Activated CD8-positive, alpha-beta memory T cell treated with anti-CD3 and anti-CD28 coated beads for 1 hour (primary cell): ENCODE measurements at places on chromosomes 6 and 20.

GRCh38 chr6:31353384-31353945 is 3.5 kb downstream of the HLA-B start:
- DNase-seq = no peak

GRCh38 chr6:11535801-11536230 is 1.7 kb upstream of the TMEM170B start:
- DNase-seq = no peak

DNA sequence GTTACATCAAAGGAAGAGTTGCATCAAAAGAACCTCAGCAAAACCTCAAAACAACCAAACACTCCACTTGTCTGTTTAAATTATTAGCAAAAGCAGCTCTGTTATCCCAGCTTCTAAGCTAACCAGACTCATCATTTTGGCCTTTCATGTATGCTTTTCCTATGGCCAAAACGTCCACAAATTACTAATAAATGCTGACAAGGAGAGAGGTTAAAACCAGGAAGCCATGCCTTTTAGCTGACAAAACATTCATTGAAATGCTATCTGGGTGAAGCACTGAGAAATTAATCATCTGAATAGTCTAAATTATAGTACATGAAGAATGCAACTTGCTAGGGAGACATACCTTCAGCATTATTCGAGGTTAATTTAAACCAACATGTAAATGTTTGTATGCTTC is 80.6 kb downstream of the LAMA2 start:
- DNase-seq = no peak

DNA sequence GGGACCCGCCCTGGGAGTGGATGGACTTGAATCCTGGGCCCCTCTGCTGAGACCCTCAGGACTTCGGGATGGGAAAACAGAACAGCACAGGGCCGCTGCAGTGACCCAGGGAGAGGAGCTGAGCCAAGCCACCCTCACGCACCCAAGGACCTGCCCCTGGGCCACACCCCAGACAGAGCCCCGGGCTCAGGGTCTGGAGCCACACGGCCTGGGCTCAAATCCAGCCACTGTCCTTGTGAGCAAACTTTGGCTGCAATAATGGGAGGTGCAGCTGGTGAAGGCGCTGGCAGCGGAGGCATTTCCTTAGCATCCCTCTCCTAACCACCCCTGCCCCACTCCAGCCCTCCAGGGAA is 207.7 kb downstream of the PREX1 start:
- no peak for DNase-seq

GRCh38 chr6:160135907-160136655 is 14.5 kb downstream of the SLC22A1 start:
- no peak for DNase-seq

- DNase-seq = no peak
Observed at GRCh38 chr20:44516491-44516890, 5.4 kb downstream of the SERINC3 start.

GRCh38 chr20:35134472-35134871 is 12.7 kb downstream of the EDEM2 start:
- DNase-seq = no peak

DNA sequence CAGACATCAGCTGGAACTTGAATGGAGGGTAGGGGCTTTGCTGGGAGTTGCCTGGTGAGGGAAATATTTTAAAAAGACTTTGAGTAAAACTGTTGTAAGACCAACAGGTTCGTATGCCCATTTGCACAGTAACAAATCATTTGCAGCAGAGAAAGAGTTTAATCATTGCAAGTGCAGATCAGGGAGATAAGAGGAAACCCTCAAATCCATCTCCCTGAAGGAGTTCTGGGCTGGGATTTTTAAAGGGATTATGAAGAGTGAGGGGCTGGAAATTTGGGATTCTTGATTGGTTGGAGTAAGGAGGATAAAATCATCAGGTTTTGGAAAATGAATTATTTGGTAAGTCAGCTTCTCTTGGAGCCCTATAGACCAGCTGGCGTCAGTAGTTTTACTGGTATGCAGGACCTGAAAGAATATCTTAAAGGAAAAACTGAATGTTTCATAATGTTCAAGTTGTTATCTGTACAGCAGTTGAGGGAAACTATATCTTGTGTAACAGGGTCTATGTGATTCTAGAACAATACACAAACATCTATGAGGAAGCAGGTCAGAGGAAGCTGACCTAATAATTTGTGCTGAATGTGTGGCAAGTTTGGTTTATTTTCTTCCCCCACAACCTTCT is 295.5 kb downstream of the PLCB1 start:
- DNase-seq = no peak

- no peak for DNase-seq
Observed at GRCh38 chr6:138103871-138104270, 3.3 kb downstream of the PERP start.

DNA sequence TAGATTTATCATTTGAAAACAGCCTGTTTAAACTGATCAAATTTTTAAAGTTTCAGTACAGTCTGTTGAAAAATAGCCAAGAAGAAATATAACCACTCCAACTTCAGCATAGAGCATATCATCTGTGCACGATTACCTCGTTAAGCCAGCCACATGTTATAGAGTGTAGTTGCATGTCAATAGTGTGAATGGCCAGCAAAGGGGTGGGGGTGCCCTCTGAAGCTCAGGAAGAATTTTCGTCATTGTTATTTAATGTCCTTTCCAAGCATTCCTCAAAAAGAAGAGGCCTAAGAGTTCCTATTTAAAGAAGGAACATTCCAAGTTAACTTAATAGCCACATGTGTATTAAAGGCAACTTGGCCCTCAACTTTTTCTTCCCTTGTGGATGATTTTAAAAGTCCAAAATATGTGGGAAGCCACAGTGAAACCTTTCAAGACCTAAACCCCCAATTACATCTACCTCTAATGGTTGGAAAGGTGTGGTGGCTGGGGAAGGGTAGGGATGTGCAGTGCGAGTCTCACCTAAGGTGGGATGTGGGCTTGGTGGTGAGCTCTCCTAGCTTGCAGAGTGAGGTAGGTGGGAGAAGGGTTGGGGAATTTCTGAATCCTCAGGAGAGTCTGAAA is 1.8 kb upstream of the CCN2 start:
- no peak for DNase-seq

DNA sequence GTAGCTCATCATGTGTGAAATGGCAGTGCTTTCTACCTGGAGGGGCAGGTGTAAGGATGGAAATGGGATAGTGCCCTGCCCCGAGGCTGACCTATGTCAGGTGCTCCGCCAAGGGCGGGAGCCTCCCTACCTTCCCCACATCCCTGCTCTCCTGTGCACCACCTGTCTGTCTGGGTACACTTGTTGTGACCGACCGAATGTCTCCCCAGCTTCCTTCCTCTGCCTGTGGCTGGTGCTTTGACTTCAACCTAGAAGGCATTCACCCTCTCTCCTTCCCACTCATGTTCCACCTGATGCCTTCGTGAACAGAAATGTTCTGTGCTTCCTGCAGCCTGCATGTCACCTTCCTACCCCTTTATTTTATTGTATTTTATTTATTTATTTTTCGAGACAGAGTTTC is 114.8 kb downstream of the SCML4 start:
- DNase-seq = no peak

DNA sequence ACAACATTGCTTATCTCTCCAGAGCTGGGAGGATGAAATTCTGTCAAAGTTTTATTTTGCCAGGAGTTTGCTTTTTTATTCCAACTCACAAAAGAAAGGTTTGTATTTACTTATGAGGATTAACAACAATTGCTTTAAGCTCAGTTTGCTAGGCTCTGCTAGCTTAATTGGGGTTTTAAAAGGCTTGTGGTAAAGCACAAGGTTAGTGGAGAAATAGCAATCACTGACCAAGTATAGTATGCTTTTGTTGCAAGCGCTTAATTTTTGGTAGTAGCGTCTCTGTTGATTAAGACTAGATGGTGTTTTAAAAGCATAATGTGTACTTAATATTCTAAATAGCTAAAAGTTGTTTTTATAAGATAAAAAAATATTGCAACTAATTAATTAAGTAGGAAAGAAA is 45.7 kb downstream of the TINAG start:
- no peak for DNase-seq

- DNase-seq = no peak
Observed at GRCh38 chr20:1310071-1310470, 18.9 kb downstream of the SDCBP2 start.

GRCh38 chr20:34581341-34582184 is 23.0 kb downstream of the MAP1LC3A start:
- DNase-seq = no peak

GRCh38 chr20:3576363-3576762 is 86.8 kb downstream of the GFRA4 start:
- DNase-seq = no peak

DNA sequence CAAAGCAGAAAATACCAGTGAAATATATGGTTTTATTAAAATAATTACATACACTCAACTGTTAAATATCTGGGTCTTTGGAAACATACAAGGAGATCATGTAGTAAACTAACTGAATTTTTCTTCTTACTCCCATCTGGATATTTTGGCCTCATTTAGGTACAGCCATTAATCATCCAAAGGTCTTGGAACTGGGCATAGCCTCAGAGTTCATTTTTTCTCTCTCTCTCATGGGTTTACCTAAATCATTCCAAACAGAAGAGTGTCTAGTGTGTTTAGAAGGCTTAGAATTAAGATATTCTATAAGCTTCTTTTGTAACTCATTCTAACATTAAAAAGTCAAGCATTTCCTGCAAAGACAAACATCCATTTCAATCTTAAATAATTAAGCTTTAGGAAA is 79.4 kb downstream of the HMGCLL1 start:
- DNase-seq = no peak

- DNase-seq = no peak
Observed at GRCh38 chr6:144689503-144690040, 404.4 kb downstream of the UTRN start.

GRCh38 chr6:150741633-150742200 is 123.8 kb upstream of the MTHFD1L start:
- no peak for DNase-seq

GRCh38 chr6:11353921-11354389 is 121.5 kb upstream of the NEDD9 start:
- DNase-seq = peak; percentile 35

DNA sequence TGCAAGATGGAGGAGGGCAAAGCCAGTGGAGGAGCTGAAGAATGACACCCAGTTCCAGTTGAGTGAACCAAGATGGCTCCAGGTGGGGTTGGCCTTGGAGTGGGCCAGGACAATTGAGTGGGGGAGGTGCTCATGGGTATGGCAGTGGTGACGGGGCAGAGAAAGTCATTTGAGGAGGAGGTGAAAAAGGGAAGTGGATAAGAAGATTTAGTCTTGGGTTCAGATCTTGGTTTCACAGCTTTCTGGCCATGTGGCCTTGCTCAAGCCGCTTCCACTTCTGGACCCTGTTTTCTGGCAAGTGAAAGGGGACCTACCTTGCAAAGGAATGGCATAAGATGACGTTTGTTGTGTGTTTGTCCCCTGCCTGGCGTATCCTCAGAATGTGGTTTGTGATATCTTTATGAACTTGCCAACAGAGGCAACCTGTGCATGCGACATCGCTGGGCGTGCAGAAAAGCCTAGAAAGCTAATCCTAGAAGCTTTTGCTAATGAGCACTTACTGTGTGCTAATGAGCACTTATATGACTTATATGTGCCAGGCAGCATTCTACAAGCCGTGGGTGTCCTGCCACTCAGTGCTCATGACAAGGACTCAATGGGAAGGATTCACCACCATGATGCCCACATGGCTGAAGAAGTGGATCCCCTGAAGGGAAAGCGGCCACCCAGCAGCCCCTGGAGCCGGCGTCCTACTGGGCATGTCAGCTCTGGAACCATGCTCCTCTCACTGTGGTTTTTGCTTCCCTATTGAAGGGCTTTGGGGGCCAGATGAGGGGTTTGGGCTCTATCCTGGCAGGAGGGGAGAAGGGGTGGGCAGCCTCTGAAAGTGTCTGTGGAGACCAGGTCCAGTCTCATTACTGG is 23.6 kb upstream of the STX16 start:
- no peak for DNase-seq

GRCh38 chr6:100339574-100340255 is 125.0 kb downstream of the SIM1 start:
- no peak for DNase-seq

DNA sequence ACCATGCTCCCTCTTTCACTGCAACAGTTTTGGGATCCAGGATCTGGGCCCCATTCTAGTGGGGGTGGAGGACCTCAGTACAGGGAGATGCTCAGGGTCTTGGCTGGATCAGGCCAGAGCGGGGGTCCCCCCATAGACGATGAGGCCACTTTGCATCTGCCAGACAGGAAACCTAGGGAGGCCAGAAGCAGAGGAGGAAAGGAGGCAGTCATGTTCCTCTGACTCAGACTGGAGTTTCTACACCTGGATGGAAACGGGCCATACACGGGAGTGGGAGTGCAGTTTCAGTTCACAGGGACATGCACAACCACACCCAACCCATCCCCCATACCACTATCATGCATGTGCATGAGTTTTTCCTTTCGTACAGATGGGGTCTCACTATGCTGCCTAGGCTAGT is 3.6 kb upstream of the EMILIN3 start:
- no peak for DNase-seq

DNA sequence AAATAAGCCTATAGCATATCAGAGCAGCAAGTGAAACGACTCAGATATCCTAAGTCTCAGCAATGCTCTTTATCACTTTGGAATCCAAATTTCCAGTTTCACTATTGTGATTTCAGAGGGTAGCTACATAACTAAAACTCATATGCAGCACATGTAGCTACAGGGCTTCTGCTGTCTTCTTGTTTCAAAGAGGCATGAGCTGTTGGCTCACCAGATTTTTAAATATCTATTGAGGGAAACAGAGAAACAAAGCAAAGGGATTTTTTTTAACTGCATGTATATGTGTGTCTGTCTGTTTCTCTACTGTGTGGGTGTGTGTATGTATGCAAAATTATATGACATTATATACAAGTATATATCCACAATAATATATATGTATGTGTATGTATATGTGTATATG is 258.4 kb downstream of the HDGFL1 start:
- no peak for DNase-seq

- no peak for DNase-seq
Observed at GRCh38 chr6:6330407-6330806, 9.9 kb upstream of the F13A1 start.

- DNase-seq = no peak
Observed at GRCh38 chr6:123091091-123091895, 95.3 kb downstream of the CLVS2 start.

- no peak for DNase-seq
Observed at GRCh38 chr6:90466154-90466940, 120.5 kb downstream of the MAP3K7 start.
